ENCODE measurements at places on chromosomes 6 and 20. TPM values are rescaled to one million over a fixed set of nuclear protein-coding genes. Genes with fewer than 3 reads are reported as not detected.

FAM217A gene
- total RNA-seq = not detected

SAYSD1 gene
- 8.9 TPM for total RNA-seq

TBC1D20 gene
- 24.7 TPM for total RNA-seq

AIG1 gene
- 18.9 TPM for total RNA-seq
